HT-29 (cell line): ENCODE measurements at places on chromosomes 1 and 21.
A peak's percentile ranks its signal among the peaks of the same experiment; 100 is the strongest.

DNA sequence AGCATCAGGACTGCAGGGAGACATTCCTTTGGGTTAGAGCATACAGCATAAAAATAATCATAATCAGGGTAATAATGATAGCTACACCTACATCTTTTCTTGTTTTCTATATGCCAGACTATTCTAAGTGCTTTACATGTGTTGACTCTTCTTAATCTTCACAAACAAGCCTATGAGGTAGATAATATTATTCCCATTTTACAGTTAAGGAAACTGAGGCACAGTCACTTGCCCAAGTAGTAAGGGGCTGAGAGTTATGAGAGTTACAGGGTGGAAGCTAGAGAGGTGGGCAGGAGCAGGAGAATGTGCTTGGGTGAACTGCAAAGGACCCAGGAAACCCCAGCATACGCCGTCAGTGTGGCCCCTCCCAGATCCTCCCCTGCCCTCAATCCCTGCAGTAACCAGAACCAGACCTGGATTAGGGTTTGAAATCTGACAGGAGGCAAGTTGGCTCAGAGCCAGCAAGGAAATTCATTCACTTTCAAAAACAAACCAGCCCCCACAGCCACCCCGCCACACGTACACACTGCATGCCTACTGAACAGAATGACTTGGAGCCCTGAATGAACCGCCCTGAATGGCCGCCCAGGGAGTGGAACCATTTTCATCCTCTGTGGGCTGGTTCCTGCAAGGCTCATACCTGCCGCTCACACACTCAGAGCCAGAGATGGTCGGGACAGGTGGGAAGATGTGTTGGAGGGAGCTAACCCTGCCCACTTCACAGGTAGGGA is 126.1 kb downstream of the TRABD2B start:
- no peak for DNase-seq

- DNase-seq = no peak
These were observed 318.6 kb downstream of the CAMTA1 start for GRCh38 chr1:7103874-7104273.

DNA sequence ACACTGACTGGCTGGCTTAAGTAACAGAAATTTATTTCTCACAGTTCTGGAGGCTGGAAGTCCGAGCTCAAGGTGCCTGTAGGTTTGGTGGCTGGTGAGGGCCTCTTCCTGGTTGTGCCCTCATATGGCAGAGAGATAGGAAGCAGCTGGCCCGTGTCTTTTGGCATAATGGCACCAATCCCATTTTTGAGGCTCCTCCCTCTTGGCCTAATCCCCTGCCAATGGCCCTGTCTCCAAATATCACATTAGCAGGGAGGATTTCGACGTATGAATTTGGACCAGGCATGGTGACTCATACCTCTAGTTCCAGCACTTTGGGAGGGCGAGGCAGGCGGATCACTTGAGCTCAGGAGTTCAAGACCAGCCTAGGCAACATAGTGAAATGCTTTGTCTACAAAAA is 37.4 kb downstream of the AGPAT3 start:
- DNase-seq = no peak

- no peak for DNase-seq
These were observed 451.7 kb downstream of the MATN1 start for GRCh38 chr1:30271401-30272276.

DNA sequence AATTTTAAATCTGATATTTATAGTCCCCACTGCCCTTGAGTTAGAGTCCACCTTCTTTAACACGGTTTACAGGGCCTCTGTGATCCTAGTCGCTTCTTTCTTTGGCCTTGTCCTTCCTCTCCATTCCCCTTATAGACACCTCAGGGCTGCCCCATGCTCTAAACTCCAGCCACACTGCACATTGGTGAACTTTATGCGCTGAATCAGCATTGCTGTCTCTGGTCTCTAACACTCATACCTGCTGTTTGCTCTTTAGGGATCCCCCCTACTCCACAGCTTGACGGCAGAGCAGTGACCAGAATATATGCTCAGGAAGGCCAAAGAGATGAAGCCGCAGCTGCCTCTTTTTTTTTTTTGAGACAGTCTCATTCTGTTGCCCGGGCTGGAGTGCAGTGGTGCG is 30.2 kb downstream of the PLEKHO1 start:
- DNase-seq = no peak

GRCh38 chr1:193799948-193800690 is 613.7 kb upstream of the B3GALT2 start:
- no peak for DNase-seq

DNA sequence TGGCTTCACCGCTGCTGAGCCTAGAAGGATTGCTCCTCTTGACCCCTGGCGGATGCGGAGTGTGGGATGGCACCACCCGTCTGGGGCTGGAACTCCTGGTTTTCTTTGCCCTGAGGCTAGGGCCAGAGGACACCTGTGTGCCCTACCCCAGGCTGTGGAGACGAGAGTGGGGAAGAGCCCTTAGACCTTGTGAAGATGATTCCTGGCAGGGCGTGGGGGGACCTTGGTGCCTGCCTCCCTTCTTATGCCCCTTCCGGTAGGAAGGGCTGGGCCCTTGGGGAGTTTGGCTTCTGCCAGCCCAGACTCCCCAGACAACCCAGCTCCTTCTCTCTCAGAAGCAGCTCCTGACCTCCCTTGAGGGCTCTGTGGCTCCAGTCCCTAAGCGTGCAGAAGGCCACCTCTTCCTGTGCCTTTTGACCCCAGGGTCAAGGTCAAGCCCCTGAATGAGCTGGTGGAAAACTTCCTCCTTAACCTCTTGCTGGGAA is 891 bp downstream of the RPS6KA1 start:
- DNase-seq = peak; percentile 48
